A549 (cell line): ENCODE measurements at places on chromosomes 11 and 22. TPM values are rescaled to one million over a fixed set of nuclear protein-coding genes. Genes with fewer than 3 reads are reported as not detected.
A peak's percentile ranks its signal among the peaks of the same experiment; 100 is the strongest.

DNA sequence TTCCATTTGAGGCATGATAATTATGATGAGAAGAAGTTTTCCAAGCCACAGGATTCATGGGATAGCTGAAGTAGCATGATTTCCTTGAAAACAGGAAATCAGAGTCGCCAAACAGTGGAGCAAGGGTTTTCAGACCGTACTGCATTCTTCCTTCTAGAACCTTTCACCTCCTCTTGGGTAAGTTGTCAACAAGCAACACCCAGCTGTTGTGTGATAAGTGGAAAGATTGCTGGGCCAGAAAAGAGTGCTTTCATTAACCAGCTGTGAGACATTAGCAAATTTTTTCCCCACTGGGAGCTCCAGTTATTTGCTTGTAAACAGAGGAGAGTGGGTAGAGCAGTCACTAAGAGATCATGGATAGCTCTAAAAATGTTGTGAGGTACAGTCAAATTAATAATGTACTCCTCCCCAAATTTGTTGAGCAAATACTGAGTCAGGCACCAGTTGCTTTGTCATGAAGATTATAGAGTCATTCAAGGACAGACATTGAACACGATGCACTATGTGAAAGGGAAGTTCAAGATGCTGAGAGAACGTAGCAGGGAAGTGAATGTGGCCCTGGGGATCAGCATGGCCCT, 11.7 kb upstream of the MPEG1 start:
- DNase-seq: no peak

GRCh38 chr11:63687845-63688244, 6.5 kb downstream of the RTN3 start:
- DNase-seq: no peak

DNA sequence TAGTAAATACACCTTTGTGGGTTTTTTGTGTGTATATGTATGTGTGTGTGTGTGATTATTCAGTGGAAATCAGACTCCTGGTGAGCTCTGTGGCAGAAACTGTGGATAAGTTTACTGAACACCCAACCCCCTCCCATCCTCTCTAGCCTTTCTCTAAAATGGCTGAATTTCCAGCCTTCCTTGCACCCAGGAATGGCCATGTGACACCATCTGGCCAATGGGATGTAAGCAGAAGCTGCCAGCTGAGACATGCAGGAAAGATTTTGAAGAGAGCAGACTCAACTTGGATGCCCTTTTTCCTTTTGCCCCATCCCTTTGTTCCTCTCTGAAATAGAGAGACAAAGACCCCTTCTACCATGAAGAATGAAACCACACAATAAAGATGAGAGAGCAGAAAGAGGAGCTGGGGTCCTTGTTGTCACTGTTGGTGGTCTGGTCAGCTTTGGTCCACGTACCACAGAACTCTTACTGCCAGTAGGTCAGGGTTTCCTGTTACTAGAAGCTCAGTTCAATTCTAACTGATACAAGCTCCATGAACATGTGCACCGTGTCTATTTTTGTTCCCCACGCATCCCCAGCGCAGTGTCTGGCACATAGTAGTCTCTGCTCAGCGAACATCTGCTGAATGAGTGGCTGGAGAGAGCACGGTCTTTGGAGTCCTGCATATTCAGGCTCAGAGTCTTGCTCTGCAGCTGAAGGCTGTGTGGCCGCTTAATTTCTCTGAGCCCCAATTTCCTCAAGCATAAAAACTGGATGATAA, 57.5 kb downstream of the SEZ6L start:
- DNase-seq: no peak

DNA sequence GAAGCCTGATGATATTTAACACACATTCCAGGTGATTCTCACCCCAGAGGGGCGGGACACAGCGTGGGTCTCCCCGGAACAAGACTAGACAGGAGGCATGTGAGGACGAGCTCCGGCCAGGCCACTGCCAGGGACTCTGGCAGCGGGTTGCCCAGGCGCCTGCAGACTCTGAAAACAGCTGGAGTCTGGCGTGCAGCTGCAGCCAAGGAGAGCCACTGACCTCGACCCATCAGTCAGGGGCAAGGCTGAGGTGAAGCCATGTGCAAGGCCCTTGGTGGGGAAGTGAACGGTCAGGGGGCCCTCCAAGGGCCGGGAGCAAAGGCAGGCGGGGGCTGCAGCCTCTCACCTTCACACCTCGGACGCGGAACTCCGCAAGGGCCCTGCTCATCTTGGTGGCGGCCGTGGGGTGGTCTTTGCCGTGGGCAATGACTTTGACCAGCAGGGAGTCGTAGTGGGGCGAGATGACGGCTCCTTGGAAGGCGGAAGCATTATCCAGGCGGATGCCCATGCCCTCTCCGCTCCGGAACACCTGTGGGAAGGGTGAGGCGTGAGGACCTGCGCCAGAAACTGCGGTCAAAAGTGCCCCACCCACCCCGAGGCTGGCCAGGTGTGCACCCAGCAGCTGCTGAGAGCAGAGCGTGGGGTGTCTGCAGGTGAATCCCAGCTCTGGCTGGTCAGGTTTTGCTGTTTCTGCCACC, 6.7 kb downstream of the LRFN4 start:
- no peak for DNase-seq

- DNase-seq: no peak
These were observed 68.1 kb upstream of the LMO2 start for GRCh38 chr11:33959855-33960400.

DNA sequence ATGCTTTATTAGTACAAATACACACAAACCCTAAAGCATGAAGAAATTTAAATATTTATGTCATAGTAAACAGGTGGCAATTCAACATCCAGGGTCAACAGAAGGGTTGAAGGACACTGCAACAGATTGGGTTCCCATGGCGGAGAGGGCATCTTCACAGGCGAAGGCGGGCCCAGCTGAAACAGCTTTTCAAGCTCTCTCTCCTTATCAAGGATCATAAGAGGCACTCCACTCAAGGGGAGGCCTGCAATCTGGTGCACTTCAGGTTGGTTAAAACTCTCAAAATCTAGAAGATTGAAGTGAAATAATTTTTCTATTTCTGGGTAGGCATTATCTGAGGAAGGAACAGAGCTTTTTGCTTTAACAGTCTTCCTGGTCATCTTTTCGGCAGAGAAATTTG, 16.8 kb upstream of the SLC22A8 start:
- DNase-seq: no peak

GRCh38 chr11:129061492-129062230, 119.0 kb upstream of the TP53AIP1 start:
- DNase-seq: peak; percentile 13

- DNase-seq: no peak
These were observed 29.7 kb upstream of the PCF11 start for GRCh38 chr11:83127310-83127637.

- no peak for DNase-seq
These were observed 41.5 kb downstream of the TBC1D22A start for GRCh38 chr22:46803936-46804335.

GRCh38 chr11:84981301-84981700, 645.8 kb downstream of the DLG2 start:
- DNase-seq: no peak

DNA sequence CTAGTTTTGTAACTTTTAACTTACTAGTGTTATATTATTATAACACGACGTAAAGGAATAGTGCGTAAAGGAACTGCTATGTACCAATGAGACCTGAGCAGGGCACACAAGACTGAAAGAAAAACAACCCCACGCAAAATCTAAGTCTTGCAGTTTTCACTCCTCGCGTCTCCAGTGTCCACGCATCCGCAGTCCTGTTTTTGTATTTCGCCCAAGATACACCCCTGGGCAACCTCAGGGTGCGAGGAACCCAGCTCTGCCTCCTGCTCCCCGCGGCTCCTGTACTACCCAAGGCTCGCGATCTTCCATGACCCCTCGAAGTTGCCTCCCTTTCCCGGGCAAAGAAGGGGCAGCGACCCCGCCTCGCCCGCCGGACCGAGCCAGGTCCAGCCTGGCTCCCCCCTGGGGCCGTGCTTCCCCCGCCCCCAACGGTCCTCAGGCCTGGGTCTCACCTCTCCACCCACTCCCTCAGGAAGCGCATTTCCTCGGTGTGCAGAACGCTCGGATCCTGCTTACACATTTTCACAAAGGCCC, 393 bp downstream of the ST13 start:
- DNase-seq: peak; percentile 19

GRCh38 chr11:125931668-125932067, 14.2 kb upstream of the VSIG10L2 start:
- no peak for DNase-seq

DNA sequence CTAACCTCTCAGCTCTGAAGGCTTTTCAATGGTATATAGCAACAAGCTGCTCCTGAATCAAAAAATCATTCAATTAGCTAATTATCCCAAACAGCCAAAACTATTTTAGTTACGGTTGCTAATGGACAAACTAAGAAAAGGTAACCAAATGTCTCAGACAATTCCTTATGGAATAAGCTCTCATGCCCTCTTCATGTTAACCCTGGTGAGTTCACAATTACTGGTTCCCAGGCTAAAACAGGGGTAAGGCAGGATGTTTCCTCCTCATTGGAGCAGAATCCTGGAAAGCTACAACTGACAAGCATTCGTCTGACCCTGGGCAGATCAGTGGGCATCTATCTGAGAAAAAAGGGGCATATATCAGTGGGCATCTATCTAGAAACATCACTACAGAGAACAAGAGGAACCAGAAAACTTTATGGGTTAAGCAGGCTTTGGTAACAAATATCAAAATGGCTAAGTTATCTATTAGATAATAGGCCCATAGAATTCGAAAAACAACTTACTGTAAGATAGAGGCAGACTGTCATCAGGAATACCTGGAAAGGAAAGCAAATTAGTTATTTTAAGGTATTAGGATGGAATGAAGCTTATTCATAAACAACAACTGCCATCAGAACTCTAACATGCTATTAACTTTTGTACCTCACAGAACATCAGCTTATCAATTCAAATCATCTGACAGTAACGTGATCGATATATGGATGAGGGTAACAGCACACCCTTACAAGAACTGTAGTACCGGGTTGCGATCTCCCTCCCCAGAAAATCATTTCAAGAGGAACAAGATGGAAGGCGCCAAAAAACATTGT, 14.8 kb upstream of the WDR74 start:
- DNase-seq: no peak

DNA sequence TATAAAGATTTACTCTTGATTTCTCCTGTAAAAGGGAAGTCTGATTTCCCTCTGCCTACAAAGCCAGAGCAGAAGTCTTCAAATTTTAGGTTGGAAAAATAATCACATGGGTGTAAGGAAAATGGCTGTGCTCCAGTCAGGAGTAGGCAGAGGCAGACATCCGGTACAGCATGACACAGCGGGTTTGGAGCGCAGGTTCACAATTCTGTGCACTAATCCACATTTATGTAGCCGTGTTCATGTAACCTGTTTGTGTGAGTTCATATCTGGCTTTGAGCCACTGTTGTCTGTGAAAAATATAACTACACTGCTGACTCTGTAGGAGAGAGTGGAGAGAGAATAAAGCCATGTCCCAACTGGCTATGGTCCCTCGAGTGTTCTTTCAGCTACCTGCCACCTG, 248.0 kb downstream of the CASP12 start:
- DNase-seq: peak; percentile 11

- no peak for DNase-seq
These were observed 5.4 kb downstream of the MUS81 start for GRCh38 chr11:65865550-65866172.

GRCh38 chr22:19929586-19930550, 11.7 kb upstream of the COMT start:
- no peak for DNase-seq

GRCh38 chr11:70230840-70231710, 28.0 kb downstream of the FADD start:
- no peak for DNase-seq

Gene SLC7A4
- not detected in 3 replicates for polyA plus RNA-seq

Gene RAPSN
- 0.17 to 0.26 TPM (median 0.21 TPM) in 3 replicates for polyA plus RNA-seq

Gene WBP2NL
- polyA plus RNA-seq: 0.08 to 0.12 TPM (median 0.10 TPM) in 3 replicates

Gene NAP1L4
- polyA plus RNA-seq: 129 to 134 TPM (median 132 TPM) in 3 replicates

Gene ROBO4
- not detected in 3 replicates for polyA plus RNA-seq

Gene AGBL2
- 1.9 to 2.4 TPM (median 2.2 TPM) in 3 replicates for polyA plus RNA-seq
